HCT116 (cell line): ENCODE measurements at places on chromosomes 1 and 21. TPM values are rescaled to one million over a fixed set of nuclear protein-coding genes. Genes with fewer than 3 reads are reported as not detected.

The KCNE2 gene
- not detected for total RNA-seq

The PLEKHA6 gene
- 13.1 TPM for total RNA-seq

The C1orf74 gene
- 5.6 TPM for total RNA-seq

The UBXN10 gene
- not detected for total RNA-seq

The AMPD1 gene
- not detected for total RNA-seq

The UBIAD1 gene
- total RNA-seq: 17.2 TPM

The GJA5 gene
- not detected for total RNA-seq

GRCh38 chr1:83761167-83762038, 237.5 kb downstream of the TTLL7 start:
- DNase-seq: no peak
- no peaks in the 10 kb centered on the region for H3K36me3 ChIP-seq
- H3K27me3 ChIP-seq: peaks cover 31% of the 10 kb centered on the region
- H3K27ac ChIP-seq: no peak overlapping the region
- H3K4me3 ChIP-seq: no peak overlapping the region

DNA sequence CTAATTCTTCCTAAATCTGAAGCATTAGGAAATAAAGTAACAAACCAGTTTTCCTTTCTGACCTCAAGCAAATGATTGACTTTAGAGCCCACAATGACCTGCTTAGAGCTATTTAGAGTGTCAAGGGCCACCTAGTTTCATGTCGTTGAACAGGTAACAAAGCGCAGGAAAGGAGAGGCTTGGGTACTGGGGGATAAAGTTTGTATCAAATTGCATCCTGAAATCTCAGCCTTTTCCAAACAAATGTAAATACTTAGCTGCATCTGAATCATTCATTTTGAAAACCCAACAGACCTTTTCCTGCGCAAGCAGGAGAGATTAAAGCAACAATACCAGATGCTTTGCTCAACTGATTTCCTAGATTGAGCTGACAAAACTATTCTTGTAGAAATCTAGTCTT, 121.2 kb downstream of the NRIP1 start:
- no peaks in the 10 kb centered on the region for H3K36me3 ChIP-seq
- no peaks in the 10 kb centered on the region for H3K4me1 ChIP-seq
- no peaks in the 10 kb centered on the region for H3K27me3 ChIP-seq
- H3K4me3 ChIP-seq: no peak overlapping the region
- no peak overlapping the region for H3K27ac ChIP-seq

GRCh38 chr1:25553749-25554429, 10.5 kb downstream of the LDLRAP1 start:
- no peak overlapping the region for H3K4me3 ChIP-seq
- DNase-seq: no peak
- H3K27ac ChIP-seq: no peak overlapping the region
- peaks cover 37% of the 10 kb centered on the region for H3K4me1 ChIP-seq
- peaks cover 5% of the 10 kb centered on the region for H3K36me3 ChIP-seq

- no peak overlapping the region for H3K4me3 ChIP-seq
- DNase-seq: no peak
These were observed 1.3 kb upstream of the ZP4 start for GRCh38 chr1:237891979-237892378.

DNA sequence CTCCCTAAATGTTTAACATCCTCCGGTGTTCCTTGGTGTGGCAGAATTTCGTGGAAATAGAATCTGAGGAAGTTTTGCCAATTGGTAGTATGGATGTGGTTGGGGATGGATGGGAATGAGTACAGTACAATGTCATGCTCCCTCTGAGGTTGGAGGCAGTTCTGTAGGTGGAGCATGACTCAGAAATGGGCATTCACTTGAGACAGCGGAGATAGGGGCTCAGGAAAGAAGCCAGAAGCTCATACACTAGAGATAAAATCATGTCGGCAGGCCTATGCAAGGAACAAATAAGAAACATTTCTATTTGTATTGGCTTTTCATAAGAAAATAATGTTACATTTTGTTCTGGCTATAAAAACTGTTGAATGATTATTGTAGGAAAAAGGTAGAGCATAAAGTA, 196.0 kb downstream of the URB2 start:
- no peaks in the 10 kb centered on the region for H3K27me3 ChIP-seq
- no peak overlapping the region for H3K27ac ChIP-seq
- H3K4me1 ChIP-seq: no peaks in the 10 kb centered on the region
- DNase-seq: no peak
- no peak overlapping the region for H3K4me3 ChIP-seq

- no peak overlapping the region for H3K27ac ChIP-seq
- DNase-seq: no peak
- H3K27me3 ChIP-seq: no peaks in the 10 kb centered on the region
- H3K4me1 ChIP-seq: no peaks in the 10 kb centered on the region
These were observed 25.3 kb downstream of the RNF223 start for GRCh38 chr1:1048765-1049164.

- DNase-seq: no peak
- no peak overlapping the region for H3K27ac ChIP-seq
- no peak overlapping the region for H3K4me3 ChIP-seq
- H3K27me3 ChIP-seq: peaks cover 35% of the 10 kb centered on the region
- no peaks in the 10 kb centered on the region for H3K4me1 ChIP-seq
These were observed 78.5 kb downstream of the PLXNA2 start for GRCh38 chr1:208165659-208166058.

DNA sequence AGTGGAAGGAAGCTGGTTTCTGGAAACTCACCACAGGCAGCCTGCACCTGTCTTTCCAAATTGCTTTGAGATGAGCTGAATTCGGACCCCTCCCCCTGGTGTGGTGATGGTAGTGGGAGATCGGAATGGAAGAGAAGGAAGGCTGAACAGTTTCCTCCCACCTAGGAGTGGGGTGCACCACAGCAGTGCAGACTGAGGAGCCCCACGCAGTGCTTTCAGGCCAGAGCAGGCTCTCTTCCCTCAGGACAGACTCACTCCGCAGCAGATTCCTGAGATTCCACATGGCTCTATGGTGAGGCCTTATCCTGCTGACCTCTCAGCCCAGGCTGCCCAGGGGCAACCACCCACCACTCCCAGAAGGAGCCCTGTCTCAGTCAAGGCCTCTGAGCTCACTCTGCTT, 80.9 kb downstream of the ATP1A1 start:
- H3K36me3 ChIP-seq: no peaks in the 10 kb centered on the region
- no peak for DNase-seq
- H3K4me3 ChIP-seq: no peak overlapping the region
- no peaks in the 10 kb centered on the region for H3K4me1 ChIP-seq

GRCh38 chr1:98328855-98329254, 332.7 kb upstream of the SNX7 start:
- H3K27ac ChIP-seq: no peak overlapping the region
- H3K36me3 ChIP-seq: no peaks in the 10 kb centered on the region
- H3K27me3 ChIP-seq: no peaks in the 10 kb centered on the region
- H3K4me3 ChIP-seq: no peak overlapping the region

DNA sequence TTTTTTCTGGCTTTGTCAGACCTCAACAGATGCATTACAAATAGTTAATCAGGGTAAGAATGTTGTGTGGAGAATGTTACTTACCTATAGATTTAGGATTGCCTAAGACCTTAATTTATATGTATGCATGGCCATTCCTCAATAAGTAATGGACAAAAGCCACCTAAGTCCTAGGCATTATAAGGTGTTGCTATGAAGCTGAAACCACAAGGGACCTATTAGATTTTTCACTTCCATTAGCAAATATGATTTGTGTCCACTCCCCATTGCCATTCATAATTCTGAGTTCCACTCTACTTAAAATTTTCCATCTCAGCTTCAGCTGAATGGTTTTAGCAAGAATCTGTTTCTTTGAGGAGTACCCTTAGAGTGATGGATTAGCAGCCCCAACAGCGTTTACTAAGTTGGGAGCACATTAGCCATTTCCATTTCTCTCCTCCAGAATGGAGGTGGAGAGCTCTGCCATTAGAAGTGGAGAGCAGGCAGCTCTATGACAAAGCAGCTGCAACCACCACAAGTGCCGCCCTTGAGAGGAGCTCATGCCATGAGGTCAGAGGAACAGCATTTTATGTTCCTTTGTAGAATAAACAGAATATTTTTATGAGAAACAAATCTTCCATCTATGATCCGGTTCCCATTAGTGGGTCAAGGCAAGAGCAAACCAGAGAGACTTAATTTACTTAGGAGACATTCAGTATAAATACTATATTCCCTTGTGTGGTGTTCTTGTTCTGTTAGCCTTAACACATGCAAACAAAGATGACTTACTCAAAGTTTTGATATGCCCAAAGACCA, 28.9 kb upstream of the C1orf87 start:
- H3K27ac ChIP-seq: no peak overlapping the region
- H3K27me3 ChIP-seq: no peaks in the 10 kb centered on the region
- DNase-seq: no peak
- no peaks in the 10 kb centered on the region for H3K4me1 ChIP-seq
- no peaks in the 10 kb centered on the region for H3K36me3 ChIP-seq

- no peaks in the 10 kb centered on the region for H3K36me3 ChIP-seq
- no peak overlapping the region for H3K27ac ChIP-seq
- no peak overlapping the region for H3K4me3 ChIP-seq
- H3K27me3 ChIP-seq: no peaks in the 10 kb centered on the region
These were observed 30.6 kb upstream of the C1orf185 start for GRCh38 chr1:51071291-51072042.

DNA sequence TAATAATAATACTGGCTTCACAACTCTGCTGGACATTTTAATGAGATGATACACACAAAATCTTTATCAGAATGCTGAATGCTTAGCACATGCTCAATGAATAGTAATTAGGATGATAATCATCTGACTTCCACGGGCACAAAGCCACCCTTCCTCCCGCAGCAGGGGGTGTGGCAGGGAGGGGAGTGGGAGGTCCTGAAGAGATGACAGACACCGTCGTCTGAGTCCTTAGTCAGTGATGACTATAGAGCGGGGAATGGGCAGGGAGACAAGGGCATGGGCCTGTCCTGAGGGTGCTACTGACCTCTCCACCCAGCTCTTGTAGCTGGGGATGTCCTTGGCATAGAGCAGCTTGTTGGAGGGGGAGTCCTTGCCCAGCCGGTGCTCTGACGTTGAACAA, 117.6 kb upstream of the CD34 start:
- no peak overlapping the region for H3K4me3 ChIP-seq
- peaks cover 11% of the 10 kb centered on the region; the same call in 1 of the 2 replicates for H3K27me3 ChIP-seq
- no peaks in the 10 kb centered on the region for H3K4me1 ChIP-seq

DNA sequence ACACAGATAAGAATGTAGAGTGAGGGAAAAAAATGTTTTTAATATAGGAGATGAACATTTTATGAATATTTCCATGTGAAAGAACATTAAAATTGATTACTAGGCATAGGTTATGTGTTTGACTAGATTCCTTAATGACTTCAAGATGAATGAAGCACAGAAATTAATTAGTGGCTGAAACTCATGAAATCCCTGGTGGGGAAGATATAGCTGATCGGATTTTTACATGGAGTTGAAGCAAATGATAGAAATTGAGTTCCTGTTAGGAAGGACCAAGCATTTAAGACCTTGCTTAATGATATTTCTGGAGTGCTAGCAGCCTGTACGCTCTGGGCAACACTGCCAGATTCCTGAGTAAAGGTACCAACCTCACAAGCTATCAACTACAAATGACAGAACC, 68.9 kb upstream of the IVNS1ABP start:
- no peak overlapping the region for H3K27ac ChIP-seq
- H3K36me3 ChIP-seq: no peaks in the 10 kb centered on the region
- DNase-seq: no peak
- no peak overlapping the region for H3K4me3 ChIP-seq

DNA sequence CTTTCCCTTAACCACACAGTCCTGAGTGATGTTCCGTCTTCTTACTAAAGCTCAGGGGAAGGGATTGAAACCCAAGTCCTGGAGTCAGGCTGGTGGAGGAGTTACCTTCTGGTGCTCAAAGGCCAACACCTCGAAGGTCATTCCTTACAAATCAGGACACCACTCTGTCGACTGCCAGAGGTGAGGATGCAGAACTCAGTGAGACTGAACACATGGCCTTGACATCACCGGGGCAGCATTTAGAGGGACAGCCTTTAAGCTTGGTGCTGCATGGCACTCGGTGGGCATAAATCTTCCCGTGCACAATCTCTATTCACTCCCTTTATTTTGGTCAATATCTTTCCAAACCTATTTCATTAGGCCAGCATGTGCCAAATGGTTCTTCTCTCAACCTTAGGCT, 130.9 kb downstream of the ASTN1 start:
- H3K4me3 ChIP-seq: no peak overlapping the region
- no peak overlapping the region for H3K27ac ChIP-seq
- no peak for DNase-seq
- peaks cover 6% of the 10 kb centered on the region; the same call in 1 of the 2 replicates for H3K27me3 ChIP-seq
- no peaks in the 10 kb centered on the region for H3K36me3 ChIP-seq

GRCh38 chr1:102562380-102562779, 545.9 kb downstream of the COL11A1 start:
- H3K4me1 ChIP-seq: no peaks in the 10 kb centered on the region
- H3K27me3 ChIP-seq: no peaks in the 10 kb centered on the region
- no peaks in the 10 kb centered on the region for H3K36me3 ChIP-seq
- H3K4me3 ChIP-seq: no peak overlapping the region
- no peak overlapping the region for H3K27ac ChIP-seq
- DNase-seq: no peak
